Upper lobe of right lung (tissue), 1 donor: ENCODE measurements at places on chromosomes 4 and X. TPM values are rescaled to one million over a fixed set of nuclear protein-coding genes. Genes with fewer than 3 reads are reported as not detected.

Gene POLN
- 2.7 TPM for total RNA-seq

DNA sequence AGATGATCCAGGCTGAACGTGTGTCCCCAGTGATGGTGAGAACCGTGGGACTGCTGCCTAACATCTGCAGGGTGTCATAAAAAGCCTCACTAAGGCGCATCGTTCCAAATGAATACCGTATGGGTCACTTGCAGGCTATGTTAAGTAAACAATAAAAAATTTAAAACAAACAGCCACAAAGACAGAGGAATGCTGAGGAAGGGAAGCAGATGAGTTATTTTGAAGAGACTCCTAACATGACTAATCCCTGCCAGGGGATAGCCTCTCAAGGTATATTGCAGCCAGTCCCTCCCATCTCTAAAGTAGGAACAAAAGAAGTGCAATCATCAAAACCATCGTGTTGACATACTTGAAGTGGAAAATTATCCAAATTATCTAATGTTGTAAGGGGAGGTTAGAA lies 83.8 kb downstream of the UNC5C start:
- no peak overlapping the region for H3K4me3 ChIP-seq
- no peak overlapping the region for H3K27ac ChIP-seq
- H3K4me1 ChIP-seq: no peaks in the 10 kb centered on the region
- DNase-seq: no peak

Gene FRMD7
- not detected for total RNA-seq

Gene NAA11
- total RNA-seq: not detected

Gene LAGE3
- 15.1 TPM for total RNA-seq

GRCh38 chr4:114728426-114728825 lies 129.8 kb downstream of the UGT8 start:
- H3K4me1 ChIP-seq: no peaks in the 10 kb centered on the region
- no peak for DNase-seq
- no peak overlapping the region for H3K27ac ChIP-seq
- H3K27me3 ChIP-seq: no peaks in the 10 kb centered on the region

GRCh38 chrX:110432091-110432905 lies 73.7 kb downstream of the RTL9 start:
- H3K27me3 ChIP-seq: no peaks in the 10 kb centered on the region
- H3K4me3 ChIP-seq: no peak overlapping the region
- H3K36me3 ChIP-seq: no peaks in the 10 kb centered on the region

DNA sequence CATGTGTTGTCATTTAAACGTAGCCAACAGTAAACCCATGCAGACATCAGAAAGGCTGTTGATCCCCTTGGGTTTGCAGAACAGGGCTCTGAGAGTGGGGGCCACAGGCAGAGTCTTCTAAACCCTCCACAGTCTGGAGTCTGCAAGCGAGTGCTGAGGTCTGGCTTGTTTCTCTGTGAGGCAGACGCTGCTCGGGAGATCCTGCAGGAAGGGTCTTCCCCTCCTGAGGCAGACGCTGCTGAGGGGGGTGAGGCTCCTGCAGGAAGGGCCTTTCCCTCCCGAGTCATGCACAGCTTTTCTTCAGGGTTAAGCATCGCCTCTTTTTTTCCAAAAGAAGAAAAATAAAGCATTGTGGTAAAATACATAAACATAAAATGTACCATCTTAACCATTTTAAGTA lies 17.1 kb upstream of the PDE6B start:
- no peak overlapping the region for H3K27ac ChIP-seq
- no peak for DNase-seq
- peaks cover 19% of the 10 kb centered on the region for H3K27me3 ChIP-seq
- no peaks in the 10 kb centered on the region for H3K36me3 ChIP-seq
- no peak overlapping the region for H3K4me3 ChIP-seq

- no peak for DNase-seq
- no peak overlapping the region for H3K27ac ChIP-seq
- no peaks in the 10 kb centered on the region for H3K27me3 ChIP-seq
- H3K36me3 ChIP-seq: no peaks in the 10 kb centered on the region
- H3K4me3 ChIP-seq: no peak overlapping the region
These were observed 90.4 kb downstream of the ZC4H2 start for GRCh38 chrX:64885850-64886249.

- H3K4me1 ChIP-seq: no peaks in the 10 kb centered on the region
- no peak overlapping the region for H3K4me3 ChIP-seq
- no peak overlapping the region for H3K27ac ChIP-seq
- no peaks in the 10 kb centered on the region for H3K27me3 ChIP-seq
These were observed 113.6 kb upstream of the PPARGC1A start for GRCh38 chr4:24003496-24003895.

Gene KLKB1
- 1.5 TPM for total RNA-seq

Gene STAG2
- total RNA-seq: 71.4 TPM

- no peak overlapping the region for H3K27ac ChIP-seq
- H3K27me3 ChIP-seq: peaks cover 5% of the 10 kb centered on the region
- no peaks in the 10 kb centered on the region for H3K4me1 ChIP-seq
These were observed 43.0 kb downstream of the ENPEP start for GRCh38 chr4:110518889-110519490.

DNA sequence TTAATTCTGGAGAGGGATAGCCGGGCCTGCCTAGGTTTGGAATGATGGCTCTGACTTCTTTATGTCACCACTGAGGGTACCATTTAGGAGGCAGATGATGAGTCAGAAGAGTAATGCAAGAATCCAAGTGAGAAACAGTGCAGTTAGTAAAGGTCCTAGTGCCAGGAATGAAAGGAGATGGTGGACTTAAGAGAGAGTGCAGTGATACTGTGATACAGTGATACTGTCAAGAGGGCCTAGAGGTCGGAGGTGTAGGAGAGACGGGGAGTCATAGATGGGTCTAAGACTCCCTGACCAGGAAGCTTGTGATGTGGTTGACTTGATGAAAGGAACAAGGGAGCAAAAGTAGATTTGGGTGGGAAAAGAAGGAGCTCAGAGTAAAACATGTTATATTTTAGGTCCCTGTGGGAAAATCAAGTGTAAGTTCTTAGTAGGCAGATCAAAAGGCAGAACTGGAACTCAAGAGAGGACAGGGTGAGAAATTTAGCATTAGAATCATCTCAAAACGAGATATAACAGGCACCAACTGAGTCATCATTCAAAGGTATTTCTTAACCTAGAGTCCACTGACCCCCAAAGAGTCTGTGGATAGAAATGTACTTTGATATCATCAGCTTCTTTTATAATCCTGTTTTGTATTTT lies 85.0 kb downstream of the NFKB1 start:
- no peaks in the 10 kb centered on the region for H3K27me3 ChIP-seq
- no peak overlapping the region for H3K27ac ChIP-seq
- H3K4me1 ChIP-seq: no peaks in the 10 kb centered on the region
- H3K36me3 ChIP-seq: peaks cover 72% of the 10 kb centered on the region
- DNase-seq: no peak

- H3K4me1 ChIP-seq: no peaks in the 10 kb centered on the region
- H3K4me3 ChIP-seq: no peak overlapping the region
- no peaks in the 10 kb centered on the region for H3K36me3 ChIP-seq
These were observed 208.8 kb upstream of the VEGFC start for GRCh38 chr4:177001271-177002175.

Gene ATP1B4
- not detected for total RNA-seq
